Left kidney (tissue), 8 donors: ENCODE measurements at places on chromosomes 7 and 10. TPM values are rescaled to one million over a fixed set of nuclear protein-coding genes. Genes with fewer than 3 reads are reported as not detected.

C7orf57 gene
- polyA plus RNA-seq = 0.95 TPM

SPDYE2B gene
- 3.8 TPM for polyA plus RNA-seq

ANXA8L1 gene
- polyA plus RNA-seq = not detected

HOGA1 gene
- 49.0 TPM for polyA plus RNA-seq

PGAM2 gene
- polyA plus RNA-seq = 1.1 TPM

ESYT2 gene
- 47.7 TPM for polyA plus RNA-seq

VSTM2A gene
- polyA plus RNA-seq = 2.5 TPM

TBATA gene
- not detected for polyA plus RNA-seq

AQP1 gene
- 184 TPM for polyA plus RNA-seq

AGAP6 gene
- 37.6 TPM for polyA plus RNA-seq

PDE6C gene
- 2.2 TPM for polyA plus RNA-seq

MMP21 gene
- 0.30 TPM for polyA plus RNA-seq

MINDY3 gene
- 57.4 TPM for polyA plus RNA-seq

LYZL2 gene
- not detected for polyA plus RNA-seq

OR2A42 gene
- polyA plus RNA-seq = 1.8 TPM

VGF gene
- 0.20 TPM for polyA plus RNA-seq

- no peak for DNase-seq
These were observed 288.9 kb upstream of the KLF6 start for GRCh38 chr10:4073912-4074311.

GRCh38 chr10:95663496-95663895 lies 7.0 kb upstream of the ALDH18A1 start:
- no peak for DNase-seq

DNA sequence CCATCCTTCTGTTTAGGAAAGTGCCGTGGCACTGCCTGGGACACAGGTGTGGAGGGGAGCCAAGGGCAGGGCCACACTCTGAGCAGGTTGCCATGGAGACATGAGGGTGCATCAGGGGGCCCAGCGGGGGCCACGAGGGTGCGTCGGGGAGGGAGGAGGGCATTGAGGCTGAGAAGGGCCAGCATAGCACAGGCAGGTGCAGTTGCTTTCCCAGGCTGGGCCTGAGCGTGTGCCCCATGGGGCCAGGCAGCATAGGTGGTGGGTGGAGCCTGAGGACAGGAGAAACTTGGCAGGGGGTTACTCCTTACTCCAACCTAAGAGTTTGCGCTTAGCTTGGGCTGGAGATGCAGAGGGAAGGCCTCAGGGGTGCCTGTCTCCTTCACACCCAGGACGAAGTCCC lies 15.2 kb downstream of the YKT6 start:
- no peak for DNase-seq

- no peak for DNase-seq
These were observed 503.4 kb downstream of the PARD3 start for GRCh38 chr10:34311679-34312078.

DNA sequence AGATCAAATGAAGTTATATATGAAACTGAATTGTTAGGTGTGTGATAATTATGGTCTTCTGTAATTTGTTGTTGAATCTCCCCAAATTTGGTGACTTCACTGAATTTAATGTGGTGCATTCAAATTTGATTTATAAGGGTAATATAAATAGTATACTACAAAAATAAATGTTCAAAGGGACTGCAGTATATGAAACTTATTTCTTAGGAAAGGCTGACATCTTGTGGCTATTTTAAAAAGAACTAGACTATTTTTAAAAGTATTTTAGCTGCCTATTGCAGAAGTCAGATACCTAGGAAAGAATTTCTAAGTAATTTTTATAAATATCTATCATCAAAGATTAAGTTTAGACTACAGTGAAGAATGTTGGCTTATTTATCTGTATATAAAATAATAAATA lies 36.6 kb downstream of the ATRNL1 start:
- DNase-seq = peak; percentile 52

GRCh38 chr7:98137826-98138151 lies 31.1 kb downstream of the LMTK2 start:
- no peak for DNase-seq

DNA sequence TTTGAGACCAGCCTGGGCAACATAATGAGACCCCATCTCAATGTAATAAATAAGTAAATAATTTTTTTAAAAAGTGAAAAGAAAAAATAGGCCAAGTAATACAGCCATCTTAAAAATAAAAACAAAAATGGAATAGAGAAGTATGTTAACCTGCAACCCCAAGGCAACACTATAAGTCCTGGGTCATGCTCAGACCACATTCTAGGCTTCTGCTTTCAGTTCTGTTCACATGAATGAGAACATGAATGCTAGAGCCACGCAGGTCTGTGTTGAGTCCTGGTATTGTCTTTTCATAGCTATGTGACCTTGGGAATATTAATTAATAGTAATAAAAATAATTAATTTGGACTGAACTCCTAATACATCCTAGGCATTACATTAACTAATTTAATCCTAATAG lies 284.0 kb downstream of the AUTS2 start:
- no peak for DNase-seq

- DNase-seq = no peak
These were observed 46.4 kb downstream of the RAMP3 start for GRCh38 chr7:45203936-45204445.

- no peak for DNase-seq
These were observed 276.3 kb downstream of the HPSE2 start for GRCh38 chr10:98959379-98959778.

- no peak for DNase-seq
These were observed 9.4 kb downstream of the FZD9 start for GRCh38 chr7:73442903-73443500.

- no peak for DNase-seq
These were observed 107.5 kb downstream of the ELMO1 start for GRCh38 chr7:37341033-37341630.

GRCh38 chr7:1706381-1706720 lies 36.3 kb downstream of the ELFN1 start:
- no peak for DNase-seq

- no peak for DNase-seq
These were observed 139.4 kb downstream of the EPC1 start for GRCh38 chr10:32207544-32207943.

DNA sequence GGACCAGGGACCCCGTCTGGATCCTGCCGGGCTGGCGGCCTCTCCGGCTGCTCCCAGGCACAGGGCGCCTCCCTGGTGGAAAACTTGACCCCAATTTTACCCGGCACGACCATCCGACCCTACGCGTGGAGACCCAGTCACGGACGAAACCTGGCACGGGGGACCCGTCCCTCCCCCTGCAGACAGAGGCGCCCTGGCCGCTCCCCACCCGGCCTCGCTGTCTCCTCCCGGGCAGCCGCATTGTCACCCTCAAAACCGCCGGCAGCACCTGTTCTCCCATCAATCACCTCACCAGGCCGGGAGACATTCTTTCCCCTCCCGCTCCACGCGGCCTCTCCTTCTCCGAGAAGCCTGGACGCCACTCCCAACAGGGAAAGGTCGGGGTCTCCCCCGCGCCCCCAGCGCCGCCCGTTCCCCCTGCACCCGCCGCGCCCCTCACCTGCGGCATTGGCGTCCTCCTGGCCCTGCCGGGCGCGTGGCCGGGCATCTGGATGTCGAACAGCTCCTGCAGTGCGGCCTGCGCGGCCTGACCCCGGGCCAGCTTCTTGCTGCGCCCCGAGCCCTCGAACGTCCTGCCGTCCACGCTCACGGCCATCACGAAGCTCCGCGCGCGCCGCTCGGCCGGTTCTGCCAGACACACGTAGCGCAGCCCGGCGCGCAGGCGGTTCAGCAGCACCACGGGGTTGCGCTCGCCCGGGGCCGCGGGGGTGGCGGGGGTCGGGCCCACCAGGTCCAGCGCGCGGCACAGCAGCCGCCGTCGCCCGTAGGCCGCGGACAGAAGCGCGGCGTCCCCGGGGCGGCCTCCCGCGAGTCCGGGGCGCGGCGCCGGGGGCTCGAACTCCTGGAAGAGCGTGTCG lies 306.6 kb downstream of the WDR37 start:
- no peak for DNase-seq

- no peak for DNase-seq
These were observed 50.4 kb upstream of the NFE2L3 start for GRCh38 chr7:26101361-26102151.

DNA sequence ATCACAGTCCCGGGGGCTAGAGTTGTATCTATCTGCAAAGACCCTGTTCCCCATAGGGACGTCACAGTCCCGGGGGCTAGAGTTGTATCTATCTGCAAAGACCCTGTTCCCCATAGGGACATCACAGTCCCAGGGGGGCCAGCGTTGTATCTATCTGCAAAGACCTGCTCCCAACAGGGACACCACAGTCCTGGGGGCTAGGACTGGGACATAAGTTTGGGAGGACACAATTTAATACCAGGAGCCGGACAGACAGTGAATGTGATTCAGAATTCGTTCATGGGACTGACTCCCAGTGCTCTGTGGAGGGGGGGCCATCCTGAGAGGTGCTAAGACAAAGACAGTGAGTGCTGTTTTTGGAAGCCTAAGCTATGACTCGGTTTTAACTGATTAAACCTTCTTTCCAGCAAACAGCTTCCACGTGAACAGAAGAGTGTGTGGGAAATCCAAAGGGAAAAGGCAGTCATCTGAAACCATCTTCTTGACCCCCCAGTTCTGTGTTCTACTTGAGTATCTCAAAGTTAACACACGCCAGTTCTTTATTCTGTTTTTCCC lies 153.0 kb downstream of the DIP2C start:
- DNase-seq = no peak

- no peak for DNase-seq
These were observed 200.7 kb downstream of the RAMP3 start for GRCh38 chr7:45358287-45358686.

GRCh38 chr7:148481971-148482626 lies 108.5 kb upstream of the C7orf33 start:
- DNase-seq = no peak

- DNase-seq = no peak
These were observed 773.2 kb downstream of the IPMK start for GRCh38 chr10:57494486-57494885.

DNA sequence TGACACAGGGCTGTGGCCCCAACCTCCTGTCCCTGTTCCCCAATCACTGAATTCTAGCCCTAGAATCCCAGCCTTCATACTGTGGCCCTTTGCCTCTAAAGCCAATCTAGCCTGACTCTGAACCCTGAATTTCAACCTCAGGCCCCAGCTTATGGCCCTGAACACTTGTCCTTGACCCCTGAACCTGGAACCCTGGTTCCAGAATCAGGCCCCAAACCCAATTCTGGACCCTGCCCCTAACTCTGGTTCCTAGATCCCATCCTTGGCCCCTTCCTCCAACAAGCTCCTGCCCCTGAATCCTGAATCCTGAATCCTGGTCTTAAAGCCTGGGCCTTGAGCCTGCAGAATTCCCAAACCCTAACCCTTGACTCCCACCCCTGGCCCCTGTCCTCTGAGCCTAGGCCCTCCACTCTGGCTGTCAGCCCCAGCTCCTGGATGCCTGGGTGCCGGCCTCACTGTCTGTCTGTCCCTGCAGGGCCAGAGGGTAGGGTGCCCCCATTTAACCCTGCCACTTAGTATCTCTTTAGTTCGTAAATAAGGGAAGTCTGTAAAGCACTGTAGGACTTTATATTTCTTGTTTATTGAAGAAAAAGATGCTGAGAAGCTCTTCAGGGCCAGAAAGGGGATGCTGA lies 1.3 kb downstream of the INPP5A start:
- no peak for DNase-seq

DNA sequence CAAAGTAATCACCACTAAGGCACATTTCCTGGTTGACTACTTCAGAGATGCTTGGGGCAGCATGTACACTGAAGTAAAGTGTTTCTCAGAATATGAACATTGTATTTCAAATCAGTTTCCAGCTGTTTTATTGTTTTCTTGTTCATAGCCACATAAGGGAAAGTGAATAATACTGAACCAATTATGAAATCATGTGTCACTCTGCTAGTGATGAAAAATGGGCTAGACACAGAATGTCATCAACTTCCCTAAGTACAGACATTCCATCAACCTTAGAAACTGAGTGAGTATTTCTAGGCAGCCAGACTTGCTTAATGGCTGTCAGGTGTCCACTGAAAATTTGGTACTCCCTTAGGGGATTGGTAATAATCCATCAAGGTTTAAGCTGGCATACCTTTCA lies 603.5 kb downstream of the ARL4A start:
- DNase-seq = no peak

DNA sequence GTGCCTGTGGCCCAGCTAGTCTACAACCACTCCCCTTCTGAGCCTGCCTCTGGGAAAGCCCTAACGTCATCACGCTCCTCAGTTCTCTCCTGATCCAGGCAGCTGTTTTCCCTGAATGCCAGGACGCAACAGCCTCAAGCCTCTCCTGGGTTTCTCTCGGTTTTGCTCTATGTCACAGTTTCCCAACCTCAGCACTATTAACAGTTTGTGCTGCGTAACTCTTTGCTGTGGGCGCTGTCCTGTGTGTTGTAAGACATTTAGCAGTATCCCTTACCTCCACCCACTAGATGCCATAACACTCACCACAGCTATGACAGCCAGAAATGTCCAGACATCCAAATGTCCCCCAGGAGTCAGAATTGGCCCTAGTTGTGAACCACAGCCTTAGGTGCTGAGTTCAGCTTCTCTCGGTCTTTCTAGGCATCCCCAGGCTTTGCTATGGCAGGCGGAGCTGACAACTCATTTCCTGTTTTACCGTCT lies 226.3 kb upstream of the NPVF start:
- DNase-seq = no peak

GRCh38 chr7:70193514-70193913 lies 595.2 kb downstream of the AUTS2 start:
- DNase-seq = no peak

DNA sequence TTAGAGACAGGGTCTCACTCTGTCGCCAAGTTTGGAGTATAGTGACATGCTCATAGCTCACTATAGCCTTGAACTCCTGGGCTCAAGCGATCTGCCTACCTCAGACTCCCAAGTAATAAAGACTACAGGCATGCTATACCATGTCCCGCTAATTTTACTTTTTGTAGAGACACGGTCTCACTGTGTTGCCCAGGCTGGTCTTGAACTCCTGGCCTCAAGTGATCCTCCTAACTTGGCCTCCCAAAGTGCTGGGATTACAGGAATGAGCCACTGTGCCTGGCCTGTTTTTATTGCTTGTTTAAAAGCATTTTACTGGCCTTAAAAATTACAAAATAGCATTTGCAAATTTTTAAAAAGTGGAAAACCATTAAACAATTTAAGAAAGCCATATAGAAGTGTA lies 135.0 kb downstream of the JAZF1 start:
- DNase-seq = no peak

GRCh38 chr7:125606671-125607070 lies 677.0 kb upstream of the POT1 start:
- DNase-seq = peak; percentile 36

DNA sequence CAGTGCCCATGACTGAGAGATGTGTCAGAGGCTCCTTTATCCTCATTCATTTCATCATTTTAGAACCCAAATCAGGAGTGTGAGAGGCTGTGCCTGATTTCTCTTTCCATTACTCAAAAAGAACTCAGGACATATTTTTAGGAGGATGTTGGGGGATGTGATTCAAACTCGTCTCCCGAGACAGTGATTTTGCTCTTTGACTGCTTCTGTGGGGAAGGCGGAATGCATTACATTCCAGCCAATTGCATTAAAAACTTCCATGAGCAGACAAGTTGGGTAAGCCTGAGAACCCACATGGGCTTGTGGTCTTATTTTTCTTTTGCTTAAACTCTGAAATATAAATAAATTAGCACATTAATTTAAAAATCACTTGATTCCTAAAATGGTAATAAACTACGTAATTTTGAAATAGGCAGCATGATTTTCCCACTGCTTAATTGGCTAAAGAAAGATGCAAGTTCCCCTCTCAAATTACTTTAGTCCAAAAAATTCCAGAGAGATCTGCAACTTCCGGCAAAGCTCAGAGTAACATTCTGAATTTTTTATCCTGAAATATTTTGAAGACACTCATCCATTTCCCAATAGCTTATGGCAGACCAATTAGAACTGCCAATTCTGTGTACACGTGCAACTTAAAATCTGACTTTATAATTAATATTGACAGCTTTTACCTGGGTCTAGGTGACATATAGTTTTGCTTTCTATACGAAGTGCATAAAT lies 185.6 kb downstream of the C7orf25 start:
- DNase-seq = no peak
